Suppressor macrophage (primary cell): ENCODE measurements at places on chromosomes 6 and 20.
A peak's percentile ranks its signal among the peaks of the same experiment; 100 is the strongest.

GRCh38 chr6:149771925-149772324, 22.4 kb downstream of the PCMT1 start:
- no peak for DNase-seq

- DNase-seq: no peak
Observed at GRCh38 chr6:45626087-45626891, 248.6 kb upstream of the SUPT3H start.

DNA sequence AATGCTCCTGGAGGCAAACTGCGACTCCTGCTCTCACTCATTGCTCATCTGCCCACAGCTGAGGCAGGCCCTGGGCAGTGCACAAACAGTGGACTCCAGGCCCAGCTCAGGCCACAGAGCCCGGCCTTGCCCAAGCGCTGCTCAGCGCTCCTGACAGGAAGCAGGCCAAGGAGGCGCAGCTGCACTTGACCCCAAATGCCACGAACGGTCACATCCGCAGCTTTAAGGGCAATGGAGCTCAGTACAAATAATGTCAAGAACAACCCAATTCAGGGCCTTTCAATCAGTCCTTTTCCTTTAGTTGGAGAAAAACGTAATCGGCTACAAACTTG, 33.8 kb downstream of the RRBP1 start:
- DNase-seq: peak; percentile 40

- DNase-seq: no peak
Observed at GRCh38 chr6:93567164-93567563, 147.8 kb upstream of the EPHA7 start.

- DNase-seq: peak; percentile 52
Observed at GRCh38 chr20:528923-529604, 14.5 kb downstream of the CSNK2A1 start.

DNA sequence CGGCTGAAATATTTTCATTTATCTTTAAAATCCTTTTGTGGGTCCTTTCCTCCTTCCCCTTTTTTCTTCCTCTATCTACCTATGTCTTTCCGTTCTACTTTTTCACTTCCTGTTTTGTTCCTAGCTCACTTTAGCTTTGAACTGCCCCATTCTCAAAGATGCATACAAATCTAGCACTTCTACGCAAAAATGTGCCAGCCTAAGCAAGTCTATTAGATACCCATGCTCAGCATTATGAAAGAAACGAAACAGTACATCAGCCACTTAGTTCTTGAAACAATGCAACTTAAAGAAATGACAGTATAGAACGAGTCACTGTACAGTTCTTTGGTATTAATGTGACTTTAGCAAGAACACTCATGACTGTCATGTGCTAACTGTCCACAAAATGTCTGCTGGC, 47.3 kb upstream of the MARCKS start:
- peak; percentile 70 for DNase-seq

GRCh38 chr6:34973547-34974248, 84.6 kb downstream of the ANKS1A start:
- peak; percentile 8 for DNase-seq

GRCh38 chr20:14758356-14758755, 420.9 kb upstream of the FLRT3 start:
- DNase-seq: no peak

- DNase-seq: no peak
Observed at GRCh38 chr20:805713-806112, 27.8 kb upstream of the FAM110A start.

DNA sequence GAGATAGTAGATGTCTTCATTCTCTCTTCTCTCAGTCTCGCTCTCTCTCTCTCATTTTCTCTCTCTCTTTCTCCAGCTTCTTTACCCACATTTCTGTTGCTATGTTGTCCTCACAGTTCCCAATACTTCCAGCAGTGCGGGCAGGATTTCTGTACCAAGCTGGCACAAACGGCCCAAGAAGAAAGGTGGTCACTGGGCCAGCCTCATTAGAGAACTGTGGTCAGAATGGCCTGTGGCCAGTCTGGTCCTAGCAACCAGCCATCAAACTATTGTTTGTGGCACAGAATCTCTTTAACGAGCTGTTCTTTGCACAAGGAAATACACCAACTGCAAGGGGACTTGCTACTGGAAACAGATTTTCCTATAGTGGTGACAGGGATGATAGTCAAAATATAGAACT, 81.3 kb downstream of the SEL1L2 start:
- no peak for DNase-seq

- peak; percentile 91 for DNase-seq
Observed at GRCh38 chr20:10219452-10219791, 792 bp downstream of the SNAP25 start.

GRCh38 chr6:139763468-139764210, 389.2 kb upstream of the CITED2 start:
- DNase-seq: peak; percentile 46

DNA sequence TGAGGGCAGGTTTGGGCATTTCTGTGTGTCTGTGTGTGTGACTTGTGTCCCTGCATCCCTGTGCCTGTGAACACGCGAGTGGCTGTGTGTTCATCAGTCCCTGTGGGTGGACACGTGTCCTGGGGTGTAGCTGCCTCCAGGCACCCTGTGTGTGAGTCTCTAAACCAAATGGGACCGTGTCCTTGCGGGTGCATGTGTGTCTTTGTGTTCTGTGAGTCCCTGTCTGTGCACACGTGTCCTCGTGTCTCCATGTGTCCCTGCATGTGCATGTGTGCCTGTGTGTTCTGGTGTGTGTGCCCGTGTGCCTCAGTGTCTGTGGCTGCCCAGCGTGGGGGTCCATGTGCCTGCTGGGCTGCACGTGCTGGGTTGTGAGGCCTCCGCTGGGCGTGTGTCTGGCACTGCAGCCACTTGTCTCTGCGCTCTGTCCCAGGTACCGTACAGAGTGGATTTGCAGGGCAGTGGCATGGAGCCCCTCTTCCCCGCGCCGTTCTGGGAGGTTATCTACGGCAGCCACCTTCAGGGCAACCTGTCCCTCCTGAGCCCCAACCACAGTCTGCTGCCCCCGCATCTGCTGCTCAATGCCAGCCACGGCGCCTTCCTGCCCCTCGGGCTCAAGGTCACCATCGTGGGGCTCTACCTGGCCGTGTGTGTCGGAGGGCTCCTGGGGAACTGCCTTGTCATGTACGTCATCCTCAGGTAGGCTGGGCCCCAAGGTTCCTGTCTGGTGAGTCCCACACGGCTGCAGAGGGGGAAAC, 8.2 kb upstream of the LKAAEAR1 start:
- no peak for DNase-seq

- no peak for DNase-seq
Observed at GRCh38 chr6:129498541-129498940, 211.4 kb downstream of the ARHGAP18 start.

GRCh38 chr6:137188855-137189254, 15.4 kb upstream of the IL22RA2 start:
- DNase-seq: no peak

- DNase-seq: no peak
Observed at GRCh38 chr6:107083047-107083768, 32.1 kb downstream of the BEND3 start.

- no peak for DNase-seq
Observed at GRCh38 chr6:70388814-70389213, 24.5 kb upstream of the FAM135A start.

DNA sequence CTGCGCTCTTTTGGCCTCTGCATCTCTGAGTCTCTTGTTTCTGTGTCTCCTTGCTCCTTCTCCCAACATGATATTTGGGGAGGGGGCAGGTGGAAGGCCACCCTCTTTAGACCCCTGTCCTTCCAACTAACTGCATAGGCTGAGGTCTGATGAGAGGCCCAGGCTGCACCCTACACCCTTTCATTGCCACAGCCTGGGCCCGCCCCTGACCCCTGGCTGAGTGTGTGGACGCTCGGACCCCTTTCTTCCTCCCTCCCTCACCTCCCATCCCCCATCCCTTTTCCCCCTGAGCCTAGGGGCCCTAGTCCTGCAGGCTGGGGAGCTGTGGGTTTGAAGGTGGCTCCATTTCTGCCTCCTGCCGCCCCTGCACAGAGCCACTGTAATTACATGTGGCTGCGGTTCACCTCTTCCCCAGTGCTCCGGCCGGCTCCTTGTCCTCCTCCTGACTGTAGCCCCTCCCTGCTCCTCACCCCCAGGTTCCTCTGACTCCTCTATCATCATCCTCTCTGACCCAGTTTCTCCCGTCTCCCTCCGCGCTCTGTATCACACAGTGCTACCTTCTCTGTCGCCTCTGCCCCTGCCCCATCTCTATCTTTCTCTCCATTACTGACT, 6.8 kb downstream of the MDFI start:
- no peak for DNase-seq

GRCh38 chr20:361561-361960, 14.7 kb downstream of the NRSN2 start:
- DNase-seq: no peak

DNA sequence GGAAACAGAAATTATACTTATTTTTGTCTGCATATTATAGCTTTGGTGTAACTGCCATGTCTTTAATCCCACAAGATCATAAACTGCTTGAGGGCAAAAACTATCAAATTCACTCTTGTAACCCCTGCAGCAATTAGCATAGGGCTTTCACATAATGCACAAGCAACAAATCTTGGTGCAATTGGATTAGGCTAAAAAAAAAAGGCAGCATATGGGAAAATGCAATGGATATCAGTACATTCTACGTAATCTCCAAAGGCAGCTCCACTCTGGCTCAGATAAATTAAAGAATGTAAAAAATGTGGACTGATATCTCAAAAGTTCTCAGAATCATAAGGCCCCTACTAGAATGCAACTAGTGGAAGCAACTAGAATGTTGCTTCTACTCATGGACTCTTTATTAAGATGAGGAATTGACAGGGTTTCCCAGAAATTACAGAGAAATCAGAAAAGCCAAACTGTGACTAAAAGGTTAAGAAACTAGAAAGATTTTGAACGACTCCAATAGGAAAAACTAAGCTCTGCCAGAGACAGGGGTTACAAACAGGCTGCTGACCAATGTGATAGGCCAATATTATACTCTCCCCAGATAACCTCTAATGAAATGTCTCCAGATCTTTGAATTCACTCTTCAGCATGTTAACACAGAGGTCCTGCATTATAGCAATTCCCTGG, 55.0 kb downstream of the FILIP1 start:
- no peak for DNase-seq

DNA sequence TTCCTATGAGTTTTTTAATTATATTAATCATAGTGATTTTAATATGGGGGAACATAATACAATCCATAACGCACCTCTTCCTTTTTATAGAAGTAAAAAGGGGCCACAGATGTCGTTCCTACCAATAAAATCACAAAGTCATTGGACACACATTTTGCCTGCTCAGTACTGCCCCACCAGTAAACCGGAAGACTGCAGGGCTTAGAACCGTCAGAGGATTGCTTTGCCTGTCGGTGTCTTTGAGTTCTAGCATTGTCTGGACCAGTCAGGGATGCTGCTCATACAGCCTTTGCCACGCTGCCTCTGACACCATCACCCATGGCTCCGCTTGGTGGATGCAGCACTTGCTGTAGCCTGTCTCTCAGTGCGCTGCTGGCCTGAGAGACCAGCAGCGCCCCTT, 853.6 kb downstream of the C6orf118 start:
- DNase-seq: no peak

GRCh38 chr6:21984561-21984960, 312.3 kb downstream of the PRL start:
- no peak for DNase-seq

DNA sequence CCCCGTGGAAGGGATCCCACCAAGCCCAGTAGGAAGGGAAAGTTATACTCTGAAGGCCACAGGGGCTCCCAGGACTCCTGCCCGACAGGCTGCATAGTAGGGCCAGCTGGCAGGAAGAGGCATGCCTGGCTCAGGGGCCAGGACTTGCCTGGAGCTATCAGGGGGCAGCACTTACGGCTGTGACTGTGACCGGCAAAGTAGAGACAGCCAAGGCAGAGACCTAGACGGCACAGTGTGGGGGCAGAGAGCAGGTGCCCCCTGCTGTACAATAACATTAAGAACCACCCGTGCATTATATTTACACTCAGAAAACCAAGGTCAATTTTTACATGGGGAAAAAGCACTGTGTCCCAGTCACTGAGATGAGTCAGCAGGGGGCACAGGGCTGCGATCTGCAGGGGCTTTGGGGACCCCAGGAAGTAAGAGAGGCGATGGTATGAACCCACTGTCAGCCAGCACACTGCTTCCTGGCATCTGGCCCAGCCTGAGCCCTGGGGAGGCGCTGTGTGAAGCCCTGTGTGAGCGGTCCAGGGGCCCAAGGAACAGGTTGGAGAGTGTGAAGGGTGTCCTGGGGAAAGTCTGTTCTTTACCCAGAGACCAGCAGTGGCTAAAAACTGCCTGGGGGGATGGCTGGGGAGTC, 9.9 kb downstream of the CCDC167 start:
- no peak for DNase-seq

DNA sequence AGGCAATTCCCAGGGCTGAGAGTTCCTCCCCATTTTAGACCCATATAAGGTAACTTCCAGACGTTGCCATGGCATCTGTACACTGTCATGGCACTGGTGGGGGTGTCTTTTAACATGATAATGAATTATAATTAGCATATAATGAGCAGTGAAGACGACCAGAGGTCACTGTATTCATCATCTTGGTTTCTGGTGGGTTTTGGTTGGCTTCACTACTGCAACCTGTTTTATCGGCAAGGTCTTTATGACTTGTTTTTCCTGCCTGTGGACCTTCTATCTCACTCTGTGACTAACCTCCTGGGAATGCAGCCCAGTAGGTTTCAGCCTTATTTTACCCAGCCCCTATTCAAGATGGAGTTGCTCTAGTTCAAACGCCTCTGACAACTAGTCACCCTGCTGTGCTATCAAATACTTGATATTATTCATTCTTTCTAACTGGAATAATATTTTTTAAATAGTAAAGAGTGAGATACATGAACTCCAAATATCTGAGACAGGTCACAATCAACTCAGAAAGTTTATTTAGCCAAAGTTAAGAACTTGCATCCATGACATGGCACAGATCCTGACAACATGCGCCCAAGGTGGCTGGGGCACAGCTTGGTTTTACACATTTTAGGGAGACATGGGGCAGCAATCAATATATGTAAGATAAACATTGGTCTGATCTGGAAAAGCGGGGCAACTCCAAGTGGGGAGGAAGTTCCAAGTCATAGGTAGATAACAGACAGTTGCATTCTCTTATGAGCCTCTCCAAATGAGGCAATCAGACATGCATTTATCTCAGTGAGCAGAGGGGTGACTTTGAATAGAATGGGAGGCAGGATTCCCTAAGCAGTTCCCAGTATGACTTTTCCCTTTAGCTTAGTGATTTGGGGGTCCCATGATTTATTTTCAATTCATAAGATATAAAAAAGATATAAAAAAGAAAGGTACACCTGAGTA, 1.2 kb upstream of the UFL1 start:
- DNase-seq: no peak

DNA sequence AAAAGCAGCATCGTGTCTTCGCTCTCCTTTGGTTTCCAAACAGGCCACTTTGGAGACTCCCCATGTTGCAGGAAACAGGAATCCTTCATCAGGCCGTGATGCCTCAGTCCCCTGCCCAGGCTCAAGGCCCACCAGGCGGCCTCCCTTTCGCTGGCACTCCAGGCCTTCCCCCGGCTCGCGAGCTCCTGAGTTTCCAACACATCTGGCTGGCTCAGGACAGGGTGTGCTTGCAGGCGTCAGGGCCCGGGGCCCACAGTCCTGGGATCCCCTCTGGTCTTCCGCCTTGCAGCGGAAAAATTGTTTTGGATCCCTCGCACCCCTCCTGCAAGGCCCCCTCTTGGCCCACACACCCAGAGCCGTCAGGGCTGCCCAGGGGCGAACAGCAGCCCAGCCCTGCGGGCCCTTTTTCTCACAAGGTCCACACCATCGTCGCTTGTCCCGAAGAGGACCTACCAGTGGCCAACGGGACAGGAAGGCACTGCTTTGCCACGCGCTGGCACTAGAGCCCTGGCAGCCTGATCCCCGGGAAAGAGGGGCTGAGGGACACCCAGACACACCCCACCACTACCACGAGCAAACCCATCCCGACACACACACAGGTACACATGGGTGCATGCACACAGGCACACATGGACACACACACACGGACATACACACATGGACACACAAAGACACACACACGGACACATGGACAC, 1930.9 kb upstream of the DEFB115 start:
- no peak for DNase-seq
